Activated B cell treated with CpG ODN at 0.5 μM for 24 hours (primary cell): ENCODE measurements at places on chromosomes 2 and 18.

DNA sequence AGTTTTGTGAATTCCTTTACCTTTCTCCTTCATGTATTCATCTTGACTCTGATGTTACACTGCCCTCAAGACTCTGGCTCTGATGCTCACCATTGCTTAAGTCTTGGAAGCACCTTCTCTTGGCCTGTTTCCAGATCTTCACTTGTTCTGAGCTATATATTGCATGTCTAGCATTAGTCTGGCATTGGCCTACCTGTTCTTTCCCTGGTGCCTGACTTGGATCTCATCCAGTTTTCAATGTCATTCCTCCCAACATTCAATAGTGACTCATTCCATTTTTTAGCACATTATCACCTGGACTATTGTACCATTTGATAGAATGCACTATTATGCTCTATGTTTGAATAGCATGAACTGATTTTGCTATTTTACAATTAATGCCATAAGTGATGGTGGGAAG is 127.3 kb upstream of the NYAP2 start:
- DNase-seq: no peak

DNA sequence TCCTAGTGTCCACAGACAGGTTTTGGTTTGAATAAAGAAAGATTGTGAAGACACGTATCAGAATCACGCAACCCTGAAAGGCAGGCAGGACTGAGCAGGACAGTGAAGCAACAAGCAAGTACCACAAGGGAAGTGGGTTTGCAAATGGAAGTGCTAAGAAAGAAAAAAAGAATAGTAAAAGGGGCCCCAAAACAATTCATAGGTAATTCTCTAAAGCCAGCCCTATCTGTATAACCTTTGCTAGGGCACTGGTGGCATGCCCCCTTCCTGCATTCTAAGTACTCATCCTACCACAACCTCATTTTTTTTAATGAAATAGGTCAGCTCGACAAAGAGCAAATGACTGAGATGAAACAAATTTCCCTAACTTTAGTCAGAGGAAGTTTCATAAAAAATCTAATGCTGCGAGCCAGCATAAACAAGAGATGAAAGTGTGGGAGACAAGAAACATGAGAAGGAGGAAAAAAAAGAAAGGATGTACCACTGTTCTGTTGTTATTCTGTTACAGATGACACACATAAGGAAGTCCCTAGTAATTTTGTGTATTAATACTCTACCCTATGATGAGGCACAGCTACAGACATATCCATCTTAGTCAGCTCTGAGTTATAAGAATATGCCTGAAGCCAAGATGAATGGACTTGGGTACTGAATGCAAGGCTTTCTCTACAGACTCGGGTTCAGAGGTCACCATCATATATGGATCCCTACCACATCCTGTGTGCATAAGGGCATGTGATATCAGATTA is 32.2 kb downstream of the IKZF2 start:
- DNase-seq: no peak

- no peak for DNase-seq
Observed at GRCh38 chr2:11876436-11876835, 130.0 kb downstream of the LPIN1 start.

DNA sequence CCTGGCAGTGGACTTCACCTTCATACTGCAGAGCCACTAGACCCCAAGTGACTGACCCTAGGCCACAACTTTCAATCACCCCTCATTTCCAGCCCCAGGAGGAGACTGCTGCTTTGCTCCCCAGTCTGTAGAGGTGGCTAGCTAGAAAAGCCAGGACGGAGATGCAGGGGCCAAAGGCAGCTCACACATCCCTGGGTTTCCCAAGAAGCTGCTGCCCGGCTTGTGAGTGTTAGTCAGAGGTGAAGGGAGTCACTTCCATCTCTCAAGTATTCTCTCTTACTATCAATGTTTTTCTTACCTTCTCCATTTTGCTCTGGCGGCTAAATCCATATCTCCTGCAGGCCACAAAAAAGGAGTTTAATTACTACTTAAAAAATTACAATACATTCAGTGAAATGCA is 36.2 kb downstream of the CCDC93 start:
- DNase-seq: no peak

GRCh38 chr2:237700512-237701032 is 73.2 kb downstream of the LRRFIP1 start:
- DNase-seq: peak; percentile 59

DNA sequence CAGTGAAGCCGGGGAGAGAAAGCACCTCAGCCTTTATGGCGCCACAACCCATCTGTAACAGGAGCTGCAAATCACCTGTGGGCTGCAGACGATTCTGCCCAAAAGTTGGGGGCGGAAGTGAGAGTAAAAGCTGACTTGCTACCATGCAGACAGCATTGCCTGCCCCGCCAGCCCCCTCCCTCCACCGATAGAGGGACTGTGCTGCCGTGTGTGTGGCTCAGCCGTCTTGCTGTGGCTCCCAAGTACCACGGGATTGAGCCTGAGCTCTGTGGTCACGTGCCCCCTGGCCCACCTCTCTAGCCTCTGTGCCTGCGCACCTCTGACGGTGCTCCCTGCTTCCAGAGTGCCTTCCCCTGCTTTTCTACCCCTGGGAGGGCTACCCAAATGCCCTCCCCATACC is 79.6 kb downstream of the GLI2 start:
- no peak for DNase-seq

GRCh38 chr2:216034065-216034464 is 20.7 kb upstream of the MREG start:
- DNase-seq: peak; percentile 53

DNA sequence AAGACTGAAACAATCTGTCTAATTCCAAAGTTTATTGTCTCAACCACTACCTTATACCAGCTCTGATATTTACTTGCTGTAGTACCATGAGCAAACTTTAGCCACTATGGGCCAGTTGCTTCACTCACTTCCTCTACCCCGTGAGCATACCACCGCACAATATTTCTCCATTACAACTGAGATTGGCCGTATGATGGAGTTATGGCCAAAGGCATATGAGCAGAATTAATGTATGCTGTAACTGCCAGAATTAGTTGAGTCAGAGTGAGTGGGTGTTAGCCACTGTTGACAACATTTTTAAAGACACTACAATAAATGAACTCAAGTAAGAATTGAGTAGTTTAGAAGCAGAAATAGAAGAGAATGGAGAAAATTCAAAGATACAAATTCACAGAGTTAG is 69.7 kb downstream of the LRATD1 start:
- DNase-seq: no peak

GRCh38 chr18:50127516-50128210 is 67.3 kb downstream of the MYO5B start:
- DNase-seq: no peak

DNA sequence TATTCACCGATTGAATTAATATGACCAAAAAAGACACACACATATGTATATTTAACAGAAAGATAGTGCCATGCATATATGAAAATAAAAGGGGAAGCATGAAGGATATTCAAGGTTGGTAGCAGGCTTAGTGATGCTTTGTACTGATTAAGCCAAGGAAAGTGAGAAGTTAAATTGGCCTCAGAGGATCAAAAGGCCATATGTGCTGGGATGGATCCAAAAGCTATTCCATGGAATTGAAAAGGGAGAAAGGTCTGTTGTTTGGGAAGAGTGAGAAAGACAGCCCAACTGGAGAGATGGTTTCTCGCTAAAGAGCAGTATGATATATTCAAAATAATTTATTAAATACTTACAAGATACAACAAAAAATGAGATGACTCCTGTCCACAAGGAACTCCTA is 65.9 kb downstream of the INSIG2 start:
- no peak for DNase-seq

- no peak for DNase-seq
Observed at GRCh38 chr2:155830351-155830750, 502.2 kb downstream of the NR4A2 start.

DNA sequence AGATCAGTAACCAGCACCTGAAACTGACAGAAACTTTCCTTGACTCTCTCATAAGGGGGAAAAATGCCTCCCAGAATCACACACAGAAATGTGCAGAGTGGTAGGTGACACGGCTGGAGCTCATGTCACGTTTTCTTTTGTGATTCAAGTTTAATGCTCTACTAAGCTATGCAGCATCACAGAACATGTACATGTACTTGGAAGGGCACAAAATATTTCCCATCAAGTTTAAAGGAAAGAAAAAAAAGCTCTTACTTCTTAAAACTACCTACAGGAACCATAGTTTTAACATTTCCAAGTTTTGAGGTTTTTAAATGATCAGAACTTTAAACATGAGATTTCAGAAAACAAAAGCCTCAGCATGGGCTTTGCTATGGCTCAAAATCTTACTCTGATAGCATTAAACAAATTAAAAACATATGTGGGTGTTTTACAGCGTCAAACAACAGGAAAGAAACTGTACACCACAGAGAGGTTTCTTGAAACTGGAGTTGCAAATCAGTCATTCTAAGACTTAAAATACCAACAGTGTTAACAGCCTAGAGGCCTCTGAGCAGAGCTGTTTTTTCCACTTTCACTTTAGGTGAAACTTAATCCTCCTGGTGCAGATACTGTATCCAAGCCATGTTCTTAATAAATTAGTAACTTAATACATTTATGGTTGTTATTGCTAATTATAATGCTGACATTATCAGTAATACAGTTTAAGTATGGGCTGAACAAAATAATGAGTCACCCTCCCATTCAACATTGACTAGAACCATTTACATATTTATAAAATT is 30.1 kb downstream of the MBP start:
- no peak for DNase-seq

DNA sequence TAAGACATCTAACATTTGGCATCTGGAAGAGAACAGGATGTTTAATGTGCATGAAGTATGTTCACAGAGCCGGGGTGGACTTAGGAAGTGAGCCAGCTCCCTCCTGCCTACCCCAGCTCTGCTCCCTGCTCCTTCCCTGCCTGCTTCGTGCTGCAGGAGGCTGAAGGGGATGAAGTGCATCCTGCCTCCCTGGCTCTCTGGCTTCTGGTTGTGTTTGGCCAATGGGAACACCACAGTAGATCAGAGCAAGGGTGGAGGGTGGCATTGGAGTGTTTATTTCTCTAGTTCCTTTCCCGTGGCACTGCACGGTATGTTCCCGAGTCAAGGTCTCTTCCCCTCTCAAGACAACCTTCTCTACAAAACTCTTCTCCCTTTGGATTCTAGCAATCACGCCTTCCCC is 379.9 kb downstream of the CLIP4 start:
- DNase-seq: no peak

DNA sequence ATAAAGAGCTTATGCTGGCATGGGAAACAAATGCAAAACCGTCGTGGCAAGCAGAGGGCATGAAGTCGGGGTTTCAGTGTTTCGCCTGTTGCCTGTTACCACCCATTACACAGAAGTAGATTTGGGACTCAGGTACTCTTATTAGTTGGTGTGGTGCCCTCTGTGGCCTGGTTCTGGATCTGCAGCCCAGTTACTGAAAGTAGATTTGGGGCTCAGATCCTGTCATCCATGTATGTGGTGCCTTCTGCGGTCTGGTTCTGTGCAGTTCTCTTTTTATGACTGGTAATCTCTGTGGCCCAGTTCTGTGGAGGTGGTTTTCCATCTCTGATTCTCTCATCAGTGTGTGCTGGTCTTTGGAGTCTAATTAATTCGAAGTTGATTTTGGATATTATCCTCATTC is 45.2 kb downstream of the ADNP2 start:
- no peak for DNase-seq

- DNase-seq: no peak
Observed at GRCh38 chr2:174174741-174175140, 73.6 kb downstream of the OLA1 start.

- DNase-seq: no peak
Observed at GRCh38 chr18:46401486-46402070, 255.4 kb downstream of the LOXHD1 start.

GRCh38 chr18:74534150-74534969 is at the start of gene CNDP1:
CNDP1 (plus strand) TSS chr18:74534500; CDS start chr18:74534668, 168 bp downstream.
- DNase-seq: no peak

- no peak for DNase-seq
Observed at GRCh38 chr2:45177870-45178269, 168.6 kb upstream of the SIX2 start.

DNA sequence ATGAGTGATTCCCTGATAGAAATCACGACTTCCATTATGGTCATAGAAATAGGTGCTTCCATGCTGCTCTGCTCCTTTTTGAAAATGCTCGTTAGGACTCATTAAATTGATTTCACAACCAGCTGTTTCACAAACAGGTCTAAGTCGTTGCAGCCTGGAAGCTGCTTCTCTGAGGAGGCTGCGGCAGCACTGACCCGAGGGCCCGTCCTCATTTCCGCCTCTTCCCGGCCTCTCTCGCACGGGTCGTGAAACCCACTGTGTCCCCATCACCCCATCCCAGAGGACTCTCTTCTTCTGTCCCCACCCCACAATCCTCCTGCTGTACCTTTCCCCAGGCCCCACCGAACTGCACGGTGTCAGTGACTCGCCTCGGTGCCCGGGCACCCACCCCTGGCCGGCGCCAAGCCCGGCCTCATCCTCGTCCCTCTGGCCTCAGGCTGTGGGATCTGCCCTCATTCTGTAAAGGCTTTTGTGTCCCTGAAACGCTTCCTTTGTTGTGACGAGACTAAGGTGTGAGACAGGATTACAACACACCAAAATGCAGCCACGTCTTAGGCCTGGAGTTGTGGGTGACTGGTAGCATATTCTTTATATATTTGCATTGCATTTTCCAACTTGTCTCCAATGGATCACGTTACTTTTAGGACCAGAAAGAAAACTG is 112.7 kb upstream of the CTDP1 start:
- DNase-seq: no peak

- no peak for DNase-seq
Observed at GRCh38 chr2:172480301-172481218, 53.2 kb downstream of the ITGA6 start.

DNA sequence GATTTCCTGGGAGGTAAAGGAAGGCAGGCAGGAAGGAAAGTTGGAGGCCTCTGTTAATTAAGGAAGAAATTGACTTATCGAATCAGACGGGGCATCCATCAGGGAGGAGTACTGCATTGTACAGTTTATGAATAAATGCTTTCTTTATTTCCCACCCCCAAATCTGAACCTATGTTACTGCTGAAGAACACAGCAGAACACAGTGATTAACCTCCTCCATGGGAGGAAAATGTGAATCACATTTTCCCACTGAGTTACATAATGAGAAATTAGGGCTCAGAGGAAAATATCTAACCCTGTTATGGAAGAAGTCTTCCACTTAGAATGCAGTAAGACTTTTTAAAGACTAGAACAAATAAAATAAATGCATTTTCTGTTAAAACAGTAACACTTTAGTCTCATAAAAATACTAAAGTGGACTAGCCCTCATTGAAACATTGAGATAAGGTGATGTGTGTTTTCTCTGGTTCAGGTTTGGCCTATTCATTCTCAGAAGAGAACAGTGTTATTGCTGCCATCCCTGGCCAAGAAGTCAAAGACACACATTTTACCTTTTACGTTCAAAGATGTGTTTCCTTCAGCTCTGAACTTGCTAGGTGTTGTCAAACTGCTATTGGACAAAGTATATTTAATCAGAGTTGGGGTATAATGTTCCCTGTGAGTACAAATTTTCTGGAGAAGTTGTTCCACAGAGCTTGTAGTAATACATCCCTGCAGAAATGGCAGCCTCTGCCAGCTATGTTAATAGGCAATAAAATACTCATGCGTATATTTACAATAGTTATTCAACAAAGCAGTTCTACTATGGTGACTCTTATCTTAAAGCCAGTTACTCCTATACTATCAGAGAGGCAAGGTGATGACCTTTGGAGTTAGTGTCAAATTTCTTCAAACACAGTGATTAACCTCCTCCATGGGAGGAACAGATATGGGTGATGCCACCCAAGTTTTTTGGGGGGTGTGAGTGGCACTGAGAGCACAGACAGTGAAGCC is 11.1 kb downstream of the DNAH6 start:
- no peak for DNase-seq
